ENCODE measurements at places on chromosomes 5 and 9.

DNA sequence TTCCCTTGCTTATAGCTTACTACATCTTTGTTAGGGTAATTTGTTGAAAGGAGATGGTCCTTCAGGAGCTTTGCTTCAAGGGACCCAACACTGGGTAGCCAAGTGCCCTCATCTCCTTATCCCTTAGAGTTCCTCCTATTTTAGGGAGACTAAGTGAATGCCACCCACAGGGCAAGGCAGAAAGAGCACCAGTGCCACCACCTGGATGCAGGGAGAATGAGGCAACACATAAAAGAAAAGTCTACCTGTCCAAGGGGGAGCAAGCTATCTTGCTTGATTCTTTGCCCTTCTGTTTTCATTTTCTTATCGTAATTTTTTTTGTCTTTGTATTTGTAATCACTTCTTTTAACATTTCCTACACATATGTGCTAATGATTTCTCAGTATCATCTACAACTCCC lies 205.5 kb downstream of the NPR3 start:
- no peak for DNase-seq

DNA sequence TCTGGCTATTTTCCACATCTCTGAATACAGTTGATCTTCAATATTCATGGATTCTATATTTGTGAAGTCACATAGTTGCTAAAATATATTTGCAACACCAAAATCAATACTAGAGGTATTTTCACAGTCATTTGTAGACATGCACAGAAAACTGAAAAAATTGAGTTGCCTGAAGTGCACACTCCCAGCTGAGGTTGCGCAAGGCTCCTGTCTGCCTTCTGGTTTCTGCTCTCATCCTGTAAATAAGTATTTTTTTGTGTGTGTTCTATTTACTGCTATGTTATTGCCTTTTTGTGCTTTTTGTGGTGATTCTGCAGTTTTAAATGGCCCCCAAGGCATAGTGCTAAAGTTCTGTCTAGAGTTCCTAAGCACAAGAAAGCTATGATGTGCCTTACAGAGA lies 371.1 kb upstream of the GRAMD2B start:
- no peak for DNase-seq

GRCh38 chr5:177546258-177546741 lies 8.1 kb downstream of the FAM193B start:
- no peak for DNase-seq

DNA sequence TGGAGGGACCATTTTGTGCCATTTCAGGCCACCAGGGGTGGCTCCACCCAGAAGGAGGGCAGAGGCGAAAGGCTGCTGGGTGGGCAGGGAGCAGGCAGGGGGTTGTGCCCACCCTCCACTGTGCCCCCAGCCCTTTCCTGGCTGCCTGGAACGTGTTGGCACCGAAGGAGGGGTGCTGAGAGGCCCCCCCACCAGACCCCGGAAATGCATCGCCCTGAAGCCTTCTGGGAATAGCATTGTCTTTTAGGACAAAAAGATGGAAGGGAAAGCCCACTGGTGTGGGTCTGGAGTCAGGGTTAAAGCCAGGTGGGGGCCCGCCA lies 5.1 kb downstream of the NOXA1 start:
- DNase-seq = no peak

DNA sequence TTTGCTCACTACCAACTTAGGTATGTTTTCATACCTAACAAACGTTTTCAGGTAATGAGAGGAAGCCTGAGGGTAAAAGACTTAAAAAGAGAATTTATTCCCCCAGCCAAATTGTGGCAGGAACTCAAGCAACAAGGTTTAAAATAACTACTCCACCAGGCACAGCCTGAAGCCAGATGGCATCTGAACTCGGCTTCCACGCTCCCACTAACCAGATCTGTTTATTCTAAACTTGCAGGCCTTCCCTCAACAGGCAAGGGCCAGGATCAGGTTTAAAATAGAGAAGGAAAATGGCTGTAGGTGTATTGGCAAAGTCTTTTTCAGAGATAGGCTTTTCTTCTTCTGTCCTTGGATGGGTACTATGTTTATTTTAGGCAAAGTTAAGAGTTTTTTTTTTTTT lies 89.4 kb downstream of the OTULIN start:
- no peak for DNase-seq

GRCh38 chr5:56329652-56330051 lies 96.5 kb upstream of the ANKRD55 start:
- DNase-seq = no peak

GRCh38 chr5:180080486-180081280 lies 9.1 kb upstream of the RNF130 start:
- peak; percentile 48 for DNase-seq

GRCh38 chr9:4494806-4495205 lies 4.5 kb downstream of the SLC1A1 start:
- no peak for DNase-seq

DNA sequence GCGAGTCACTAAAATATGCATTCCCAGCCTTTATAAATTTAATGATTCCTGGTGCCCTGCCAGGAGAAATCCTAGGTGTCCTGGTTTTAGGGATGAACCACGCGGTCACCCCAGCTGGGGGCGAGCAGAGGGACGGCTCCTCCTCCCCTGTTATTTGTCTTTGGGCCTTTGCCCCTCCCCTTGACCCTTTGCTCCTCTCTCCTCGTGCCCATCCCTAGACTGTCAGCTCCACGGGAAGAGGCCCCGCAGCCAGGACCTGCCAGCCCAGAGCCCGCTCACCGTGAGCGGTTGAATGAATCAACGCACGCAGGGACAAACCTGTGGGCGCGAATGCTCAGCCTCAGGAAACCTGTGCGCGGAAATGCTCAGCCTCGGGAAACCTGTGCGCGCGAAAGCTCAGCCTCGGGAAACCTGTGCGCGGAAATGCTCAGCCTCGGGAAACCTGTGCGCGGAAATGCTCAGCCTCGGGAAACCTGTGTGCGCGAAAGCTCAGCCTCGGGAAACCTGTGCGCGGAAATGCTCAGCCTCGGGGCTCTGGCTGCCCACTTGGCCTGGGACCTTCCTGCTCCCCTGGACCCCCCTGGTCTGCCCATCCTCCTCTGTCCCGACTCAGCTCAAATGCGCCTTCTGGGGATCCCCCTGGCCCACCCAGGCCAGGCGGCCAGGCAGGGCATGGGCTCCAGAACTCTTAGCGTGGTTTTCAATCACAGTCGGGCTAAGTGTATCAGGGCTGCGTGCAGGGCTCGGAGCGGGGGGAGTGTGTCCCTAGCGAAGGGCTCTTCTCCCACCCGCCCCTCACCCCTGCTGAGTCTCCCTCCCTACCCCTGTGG lies 140.5 kb upstream of the COL5A1 start:
- DNase-seq = no peak

GRCh38 chr5:127793879-127794278 lies 90.7 kb downstream of the CCDC192 start:
- DNase-seq = no peak

DNA sequence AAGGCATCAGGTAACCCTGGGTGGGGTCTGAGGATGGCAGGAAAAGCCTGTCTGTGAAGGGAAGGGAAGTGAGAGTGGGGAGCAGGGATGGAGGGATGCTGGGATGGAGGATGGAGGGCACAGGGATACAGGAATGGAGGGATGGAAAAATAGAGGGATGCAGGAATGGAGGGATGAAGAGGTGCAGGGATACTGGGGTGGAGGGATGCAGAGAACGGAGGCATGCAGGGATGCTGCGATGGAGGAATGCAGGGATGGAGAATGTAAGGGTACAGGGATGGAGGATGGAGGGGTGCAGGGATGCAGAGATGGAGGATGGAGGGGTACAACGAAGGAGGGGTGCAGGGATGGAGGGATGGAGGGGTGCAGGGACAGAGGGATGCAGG lies 9.1 kb downstream of the PTGES2 start:
- DNase-seq = no peak

DNA sequence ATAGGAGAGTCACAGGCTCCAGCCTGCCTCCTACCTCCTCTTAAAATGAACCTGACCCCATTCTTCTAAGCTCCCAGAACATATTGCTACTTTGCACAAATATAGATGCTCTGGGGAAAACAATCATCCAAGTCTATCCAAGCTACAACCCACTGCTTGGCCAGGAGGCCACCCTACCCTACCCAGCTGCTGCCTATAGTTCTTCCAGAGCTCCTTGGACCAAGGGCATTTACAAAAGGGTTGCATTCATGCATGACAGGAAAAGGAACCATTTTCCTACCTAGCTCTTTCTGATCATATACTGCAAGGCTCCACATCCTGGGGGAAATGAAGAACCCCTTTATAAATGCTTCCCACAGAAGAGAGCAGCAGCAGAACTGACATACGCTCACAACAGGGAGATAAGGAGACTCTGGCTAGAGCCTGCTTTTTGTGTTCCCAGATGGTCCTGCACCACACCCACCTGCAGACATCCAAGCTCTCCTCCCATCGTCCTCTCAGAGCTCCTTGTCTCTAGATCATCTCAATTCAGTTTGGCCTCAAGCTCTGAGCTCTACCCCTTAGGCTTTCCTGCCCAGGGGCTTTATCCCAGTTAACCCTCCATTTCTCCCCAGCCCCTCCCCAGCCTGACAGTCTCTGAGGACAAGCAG lies 185.5 kb downstream of the SPOCK1 start:
- DNase-seq = no peak

DNA sequence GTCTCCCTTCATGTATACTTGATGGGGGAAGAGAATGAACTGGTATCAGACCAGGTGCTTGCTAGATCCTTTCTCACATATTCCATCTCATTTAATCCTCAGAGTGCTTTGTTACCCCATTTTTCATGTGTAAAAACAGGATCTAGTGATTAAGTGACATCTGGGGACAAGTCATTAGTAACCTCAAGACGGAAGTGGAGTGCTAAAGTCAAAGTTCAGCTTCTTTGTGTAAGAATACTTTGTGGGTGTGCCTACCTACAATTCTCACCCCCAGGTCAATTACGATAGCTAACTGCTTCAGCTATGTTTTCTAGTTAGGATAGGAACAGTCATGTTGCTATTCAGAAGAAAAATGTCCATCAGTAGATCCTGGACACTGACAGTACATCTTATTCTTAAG lies 3.1 kb upstream of the FAM120AOS start:
- no peak for DNase-seq

DNA sequence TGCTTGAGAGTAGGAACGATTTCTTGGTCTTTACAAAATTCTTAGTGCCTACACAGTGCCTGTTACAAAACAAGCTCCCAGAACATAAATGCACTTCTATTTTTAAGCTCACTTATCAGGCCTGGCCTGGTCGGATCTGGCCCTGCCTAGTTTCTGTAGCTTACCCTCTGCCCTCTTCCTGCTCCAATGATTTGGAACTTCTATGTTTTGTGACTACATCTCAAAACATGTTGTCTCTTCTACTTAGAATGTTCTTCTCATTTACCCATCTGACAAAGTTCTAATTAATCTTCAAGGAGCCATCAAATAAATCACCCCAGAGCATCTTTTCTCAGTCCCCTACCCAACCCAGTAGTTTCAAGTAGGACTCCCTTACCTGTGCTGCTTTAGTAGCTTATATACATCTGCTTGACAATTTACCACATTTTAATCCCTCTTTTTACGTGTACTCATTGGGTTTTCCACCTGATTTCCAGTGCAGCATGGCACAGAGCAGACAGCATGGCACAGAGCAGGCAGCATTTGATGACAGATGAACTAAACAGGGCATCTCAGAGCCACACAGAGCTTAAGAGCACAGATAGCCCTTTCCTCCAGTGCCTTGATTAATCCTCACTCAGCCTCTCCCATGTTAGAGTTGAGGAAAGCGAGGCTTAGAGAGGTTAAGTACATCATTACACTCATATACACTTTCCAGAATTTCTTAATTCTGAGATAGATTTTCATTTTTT lies 171.9 kb downstream of the MAPKAP1 start:
- DNase-seq = no peak

GRCh38 chr9:85533538-85533937 lies 208.2 kb downstream of the AGTPBP1 start:
- DNase-seq = no peak

DNA sequence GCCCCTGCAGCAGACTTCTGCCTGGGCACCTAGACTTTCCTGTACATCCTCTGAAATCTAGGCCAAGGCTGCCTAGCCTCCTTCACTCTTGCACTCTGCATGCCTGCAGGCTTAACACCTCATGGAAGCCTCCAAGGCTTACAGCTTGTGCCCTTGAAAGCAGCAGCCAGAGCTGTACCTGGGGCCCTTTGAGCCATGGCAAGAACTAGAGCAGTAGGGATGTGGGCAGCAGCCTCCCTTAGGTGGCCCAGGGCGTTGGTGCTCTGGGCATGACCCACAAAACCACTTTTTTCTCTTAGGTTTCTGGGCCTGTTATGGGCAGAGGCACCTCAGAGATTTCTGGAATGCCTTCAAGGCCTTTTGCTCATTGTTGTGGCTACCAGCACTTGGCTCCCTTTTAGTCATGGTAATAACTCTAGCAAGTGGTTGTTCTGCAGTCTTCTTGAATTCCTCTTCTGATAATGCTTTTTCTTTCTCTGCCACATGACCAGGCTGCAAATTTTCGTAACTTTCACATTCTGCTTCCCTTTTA lies 606.2 kb downstream of the TLE4 start:
- DNase-seq = no peak

GRCh38 chr9:136567651-136568287 lies 21.9 kb upstream of the NOTCH1 start:
- no peak for DNase-seq

GRCh38 chr5:77920359-77921058 lies 144.4 kb upstream of the TBCA start:
- no peak for DNase-seq

GRCh38 chr5:29889051-29889450 lies 1304.4 kb upstream of the CDH6 start:
- no peak for DNase-seq

DNA sequence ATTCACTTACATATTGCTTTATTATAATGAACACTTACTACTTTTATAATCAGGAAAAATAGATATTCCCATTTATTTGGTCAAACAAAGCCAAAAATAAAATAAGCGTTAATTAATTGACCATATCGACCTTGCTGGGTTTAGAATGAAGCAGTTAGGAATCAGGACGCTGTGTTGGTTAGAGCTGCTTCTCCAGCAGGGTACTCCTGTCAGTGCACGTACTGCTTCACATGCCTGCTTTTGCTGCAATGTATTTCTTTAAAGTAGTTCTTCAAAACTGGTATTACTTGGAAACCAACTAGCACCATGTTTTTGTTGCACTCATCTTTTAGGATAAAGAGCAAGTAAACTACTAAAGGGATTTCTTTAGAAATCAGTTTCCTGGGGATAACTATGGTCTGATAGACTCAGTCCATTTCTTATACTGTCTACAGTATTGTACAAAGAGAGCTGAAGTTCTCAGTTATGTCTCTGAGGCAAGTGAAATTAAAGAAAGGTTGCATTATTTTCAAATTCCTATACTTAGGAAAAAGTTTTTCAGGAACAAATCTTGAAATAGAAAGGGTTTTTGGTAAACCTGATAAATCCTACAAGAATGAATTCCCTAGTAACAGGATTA lies 6.8 kb upstream of the TRMO start:
- DNase-seq = no peak

DNA sequence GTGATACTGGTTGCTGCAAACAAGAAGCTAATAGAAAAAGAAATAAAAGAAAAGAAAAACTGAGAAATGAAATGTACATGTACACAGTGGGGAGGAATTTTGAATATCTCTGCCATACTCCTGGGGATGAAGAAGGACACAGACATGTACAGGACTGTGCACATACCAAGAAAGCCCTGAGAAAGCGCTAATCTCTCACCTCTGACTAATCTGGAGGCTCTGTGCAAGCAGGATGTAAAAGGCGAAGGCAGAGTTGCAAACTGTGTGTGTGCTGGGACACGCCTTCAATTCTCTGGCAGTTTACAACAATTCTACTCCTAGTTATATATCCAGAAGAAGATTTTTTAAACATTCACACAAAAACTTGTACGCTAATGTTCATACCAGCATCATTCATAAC lies 211.4 kb downstream of the KIAA0825 start:
- no peak for DNase-seq
